ENCODE measurements at places on chromosomes 3 and 15.

GRCh38 chr15:63469984-63470383 is 34.4 kb upstream of the USP3 start:
- DNase-seq: no peak

- no peak for DNase-seq
Observed at GRCh38 chr15:79167776-79168175, 77.2 kb upstream of the RASGRF1 start.

DNA sequence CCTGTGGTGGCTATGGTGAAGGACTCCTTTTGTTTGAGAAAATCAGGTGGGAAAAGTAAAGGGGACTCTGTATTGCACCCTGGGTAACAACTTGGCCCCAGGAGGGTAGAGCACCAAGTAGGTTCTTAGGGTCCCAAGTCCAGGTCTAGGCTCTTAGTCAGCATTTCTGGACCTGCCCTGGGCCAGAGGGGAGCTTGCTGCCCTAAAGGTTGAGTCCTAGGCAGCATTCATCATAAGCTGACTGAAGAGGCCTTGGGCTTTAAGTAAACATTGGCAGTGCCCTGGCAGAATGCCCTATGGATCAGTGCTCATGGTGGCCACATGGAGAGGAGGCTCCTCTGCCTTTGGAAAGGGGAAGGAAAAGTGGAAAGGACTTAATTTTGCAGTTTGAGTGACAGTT is 268.5 kb upstream of the CTNNB1 start:
- no peak for DNase-seq

GRCh38 chr15:64251658-64252057 is 88.8 kb upstream of the PPIB start:
- no peak for DNase-seq

GRCh38 chr3:44522494-44522933 is 32.5 kb upstream of the ZKSCAN7 start:
- no peak for DNase-seq

DNA sequence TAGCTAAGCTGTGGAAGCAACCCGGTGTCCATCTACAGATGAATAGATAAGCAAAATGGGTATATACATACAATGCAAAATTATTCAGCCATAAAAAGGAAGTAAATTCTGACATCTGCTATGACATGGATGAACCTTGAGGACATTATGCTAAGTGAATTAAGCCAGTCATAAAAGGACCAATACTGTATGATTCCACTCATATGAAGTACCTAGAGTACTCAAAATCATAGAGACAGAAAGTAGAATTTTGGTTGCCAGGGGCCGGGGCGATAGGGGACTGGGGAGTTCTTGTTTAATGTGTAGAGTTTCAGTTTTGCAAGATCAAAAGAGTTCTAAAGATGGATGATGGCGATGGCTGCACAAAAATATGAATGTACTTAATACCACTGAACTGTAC is 10.3 kb downstream of the EID1 start:
- DNase-seq: no peak
